ENCODE measurements at places on chromosomes 13 and 19.
A peak's percentile ranks its signal among the peaks of the same experiment; 100 is the strongest.

GRCh38 chr13:75197803-75198202 is 284.2 kb downstream of the TBC1D4 start:
- DNase-seq = no peak

DNA sequence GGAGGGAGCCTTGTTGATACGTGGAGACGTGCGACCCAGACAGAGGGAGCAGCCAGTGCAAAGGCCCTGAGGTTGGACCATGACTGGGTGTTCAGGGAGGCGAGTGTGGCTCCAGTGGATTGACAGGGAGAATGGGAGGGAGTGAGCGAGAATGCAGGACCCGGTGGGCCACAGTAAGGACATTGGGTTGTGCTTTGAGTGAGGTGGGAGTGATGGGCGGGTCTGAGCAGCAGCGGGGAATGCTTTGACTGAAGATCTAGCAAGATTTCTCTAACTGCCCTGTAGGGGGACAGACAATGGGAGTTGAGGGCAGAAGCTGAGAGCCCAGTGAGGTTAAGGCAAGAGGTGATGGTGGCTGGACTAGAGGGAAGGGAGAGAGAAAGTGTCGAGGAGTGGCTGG is 7.7 kb upstream of the NANOS2 start:
- DNase-seq = no peak

GRCh38 chr19:21398851-21399250 is 1.9 kb downstream of the ZNF493 start:
- DNase-seq = no peak

GRCh38 chr13:46321494-46322225 is 65.4 kb downstream of the RUBCNL start:
- peak; percentile 48 for DNase-seq

GRCh38 chr19:41888926-41889325 is 5.9 kb downstream of the ARHGEF1 start:
- DNase-seq = no peak

DNA sequence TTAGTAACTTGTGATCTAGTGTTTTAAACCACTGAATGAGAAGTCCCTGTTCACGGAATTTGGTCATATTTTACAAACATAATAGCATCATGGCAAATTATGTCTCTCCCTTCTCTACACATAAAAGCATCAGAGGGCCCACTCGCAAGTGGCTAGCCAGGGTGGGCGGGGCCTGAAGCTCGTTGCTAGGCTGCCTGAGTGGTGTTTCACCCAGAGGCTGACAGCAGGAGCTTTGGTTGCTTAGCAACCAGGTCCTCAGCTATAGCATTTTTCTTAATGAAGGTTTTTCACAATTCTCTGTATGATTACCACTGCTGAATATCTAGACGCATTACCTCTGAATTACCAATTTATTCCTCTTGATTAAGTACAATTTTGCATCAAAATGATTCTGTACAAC is 126.5 kb downstream of the NALCN start:
- no peak for DNase-seq

DNA sequence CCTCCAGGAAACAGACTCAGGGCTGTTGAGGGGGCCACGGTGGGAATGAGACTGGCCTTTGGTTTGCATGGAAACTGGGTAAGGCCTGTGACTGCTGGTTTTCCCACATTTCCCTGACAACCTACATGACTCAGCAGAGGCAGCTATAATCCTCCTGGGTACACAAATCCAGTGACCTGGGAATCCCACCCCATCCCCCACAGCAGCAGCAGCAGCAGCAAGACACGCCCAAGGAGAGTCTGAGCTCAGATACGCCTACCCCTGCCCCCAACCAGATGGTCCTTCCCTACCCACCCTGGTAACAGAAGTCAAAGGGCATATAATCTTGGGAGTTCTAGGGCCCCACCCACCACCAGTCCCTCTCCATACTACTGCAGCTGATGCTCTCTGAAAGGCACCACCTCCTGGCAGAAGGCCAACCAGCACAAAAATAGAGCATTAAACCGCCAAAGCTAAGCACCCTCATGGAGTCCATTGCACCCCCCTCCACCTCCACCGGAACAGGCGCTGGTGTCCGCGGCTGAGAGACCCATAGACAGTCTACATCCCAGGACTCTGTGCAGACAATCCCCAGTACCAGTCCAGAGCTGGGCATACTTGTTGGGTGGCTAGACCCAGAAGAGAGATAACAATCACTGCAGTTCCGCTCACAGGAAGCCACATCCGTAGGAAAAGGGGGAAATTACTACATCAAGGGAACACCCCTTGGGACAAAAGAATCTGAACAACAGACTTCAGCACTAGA is 237.2 kb upstream of the SPRY2 start:
- no peak for DNase-seq

GRCh38 chr19:58217069-58217481 is 11.6 kb upstream of the ZNF544 start:
- no peak for DNase-seq

DNA sequence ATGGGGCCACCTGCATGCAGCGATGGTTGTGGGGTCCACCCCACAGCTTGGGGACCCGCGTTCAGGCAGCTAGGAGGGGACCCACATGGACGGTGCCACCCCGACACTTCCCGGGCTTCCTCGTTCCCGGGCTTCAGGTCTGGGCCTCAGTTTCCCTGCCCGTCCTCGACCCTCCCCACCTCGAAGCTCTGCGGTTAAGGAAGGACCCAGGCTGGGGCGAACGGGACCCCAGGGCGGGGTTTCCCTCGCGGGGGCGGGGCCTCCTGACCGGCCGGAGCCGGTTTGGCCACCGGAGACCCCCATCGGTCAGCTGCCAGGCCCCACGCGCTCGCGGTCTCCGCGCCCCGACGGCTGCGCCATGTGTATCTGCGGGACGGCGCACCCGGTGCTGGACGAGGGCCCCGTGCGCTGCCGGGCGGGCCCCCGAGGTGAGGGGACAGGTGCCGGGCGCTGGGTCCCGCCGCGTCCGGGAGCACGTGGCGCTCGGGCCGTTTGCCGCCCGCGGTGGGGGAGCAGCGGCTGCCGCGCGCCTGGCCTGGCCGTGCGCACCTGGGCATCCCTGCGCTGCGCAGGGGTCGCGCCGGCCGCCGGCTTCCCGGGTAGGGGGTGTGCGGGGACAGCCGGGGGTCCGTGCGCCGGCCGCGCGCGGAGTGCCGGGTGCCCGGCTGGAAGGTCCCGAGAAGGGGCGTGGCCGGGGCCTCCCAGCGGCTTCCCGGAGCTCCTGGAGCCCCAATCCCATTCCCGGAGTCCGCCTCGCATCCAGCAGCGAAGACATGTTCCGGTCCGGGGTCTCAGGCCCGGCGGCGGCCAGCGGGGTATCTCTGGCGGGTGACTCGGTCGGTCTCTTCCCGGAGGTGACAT is 4.2 kb downstream of the ARHGAP45 start:
- DNase-seq = no peak

DNA sequence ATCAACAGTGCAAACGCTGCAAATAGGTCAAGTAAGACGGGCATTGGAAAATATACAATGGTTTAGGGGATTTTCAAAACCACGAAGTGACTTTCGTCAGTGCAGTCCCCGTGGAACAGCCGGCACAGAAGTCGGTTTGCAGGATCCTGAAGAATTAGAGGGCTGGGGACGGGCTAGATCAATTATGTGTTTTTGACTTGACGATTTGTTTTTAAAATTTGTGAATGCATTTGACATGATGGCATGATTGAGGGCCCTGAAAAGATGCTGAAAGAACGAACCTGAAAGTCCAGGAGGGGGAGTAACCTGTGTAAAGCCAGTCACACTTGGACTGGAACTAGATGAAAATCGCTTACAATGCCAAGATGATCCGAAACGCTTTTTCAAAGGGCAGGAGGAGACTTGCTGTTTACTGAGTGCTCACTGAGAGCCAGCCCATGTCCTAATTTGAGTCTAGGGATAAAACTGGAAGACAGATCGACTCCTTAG is 8.9 kb upstream of the DGKH start:
- no peak for DNase-seq

- DNase-seq = peak; percentile 83
Measured at GRCh38 chr19:52171321-52172169, at the start of gene ZNF836. TSS of gene ZNF836 (minus strand) at chr19:52171621. CDS start at chr19:52168072, 3,549 bp downstream.

DNA sequence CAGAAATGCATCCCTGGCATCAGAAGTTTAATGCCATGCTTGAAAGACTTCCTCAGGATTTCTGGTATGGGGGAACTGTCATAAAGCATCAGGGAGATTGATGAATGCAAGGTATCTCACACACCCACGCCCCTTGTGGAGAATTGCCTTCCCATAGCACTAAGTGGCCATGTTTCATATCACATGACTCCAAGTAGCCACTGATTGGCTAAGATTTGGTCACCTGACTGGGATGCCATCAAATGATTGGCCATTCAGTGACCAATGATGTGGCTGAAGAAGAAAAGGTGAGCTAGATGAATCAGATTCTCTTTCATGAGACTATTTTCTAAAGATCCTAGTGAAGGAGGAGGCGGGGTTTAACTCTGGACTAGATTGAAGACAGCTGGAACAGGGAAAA is 7.3 kb downstream of the KLK8 start:
- no peak for DNase-seq

- no peak for DNase-seq
Measured at GRCh38 chr13:76663592-76664335, 222.4 kb downstream of the KCTD12 start.

DNA sequence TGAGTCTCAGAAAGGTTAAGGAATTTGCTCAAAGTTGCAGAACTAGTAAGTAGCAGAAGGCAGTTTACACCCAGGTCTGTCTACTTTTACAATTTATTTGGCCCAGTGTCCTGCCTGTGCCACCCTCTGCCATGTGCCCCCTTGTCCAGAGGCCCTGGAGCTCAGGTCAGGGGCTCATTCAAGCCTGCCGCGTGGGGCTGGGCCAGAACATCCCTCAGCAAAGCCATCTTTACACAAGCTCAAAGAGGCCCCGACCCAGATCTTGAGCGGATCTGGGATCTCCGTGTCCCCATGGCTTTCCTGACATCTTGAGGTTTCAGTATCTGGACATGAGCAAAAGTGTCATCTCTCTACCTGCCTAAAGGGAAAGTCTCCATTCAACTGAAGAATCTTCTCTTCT is 76.4 kb upstream of the VSTM2B start:
- no peak for DNase-seq

DNA sequence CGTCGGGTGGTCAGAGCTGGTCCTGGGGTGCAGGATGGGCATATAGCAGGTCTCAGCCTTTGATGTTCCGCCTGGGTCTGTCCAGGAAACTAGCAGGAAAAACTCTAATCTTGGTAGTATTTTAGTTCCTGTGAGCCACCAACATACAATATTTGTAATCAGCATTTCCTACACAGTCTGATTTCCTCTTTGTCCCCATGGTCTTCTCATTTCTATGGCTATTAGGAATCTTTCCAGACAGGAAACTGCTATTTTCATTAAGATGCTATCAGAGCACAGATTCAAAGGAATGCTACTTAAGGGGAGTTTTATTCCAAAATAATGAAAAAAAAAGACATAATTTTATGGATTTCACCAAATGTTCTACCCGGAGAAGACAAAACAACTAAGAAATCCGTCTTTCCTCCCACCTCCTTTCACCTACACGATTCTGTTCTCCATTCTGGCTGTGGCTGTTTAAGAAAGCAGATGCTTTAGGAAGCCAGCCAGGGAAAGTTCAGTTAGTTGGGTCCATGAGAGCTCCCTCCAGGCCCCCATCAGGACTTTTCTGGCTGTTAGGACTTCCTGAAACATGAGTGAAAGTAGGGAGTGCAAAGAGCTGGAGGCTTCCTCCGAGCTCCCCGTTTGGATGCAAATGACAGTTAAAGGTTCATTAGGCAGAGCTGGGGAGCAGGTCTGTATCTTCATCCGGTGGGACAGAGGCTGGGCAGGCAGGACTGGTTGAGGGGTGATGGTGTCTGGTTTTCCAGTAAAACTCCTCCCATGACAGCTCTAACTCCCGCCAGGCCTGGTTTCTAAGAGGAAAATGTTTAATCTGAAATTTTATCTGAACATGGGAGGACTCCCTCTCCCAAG is 36.3 kb downstream of the SHISA2 start:
- no peak for DNase-seq

- no peak for DNase-seq
Measured at GRCh38 chr19:38977445-38978325, 2.1 kb upstream of the FBXO17 start.

DNA sequence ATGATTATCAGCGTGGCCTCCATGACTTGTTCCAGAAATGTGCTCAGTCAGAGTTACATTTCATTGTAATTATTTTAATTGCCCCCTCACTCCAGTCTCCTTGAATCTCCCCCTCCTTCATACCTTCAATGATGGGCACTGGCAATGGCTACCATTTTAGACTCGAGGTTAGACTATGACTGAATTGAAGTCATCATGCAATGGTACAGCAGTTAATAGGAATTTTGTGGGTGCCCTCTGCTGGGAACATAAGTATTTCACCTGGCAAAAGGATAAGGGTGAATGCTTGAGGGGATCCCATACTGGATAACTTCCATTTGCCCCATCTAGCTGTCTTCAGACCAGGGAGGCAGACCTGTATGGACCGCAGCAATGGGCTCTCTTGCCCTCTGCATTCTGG is 32.2 kb upstream of the USP12 start:
- DNase-seq = no peak

- no peak for DNase-seq
Measured at GRCh38 chr19:52187407-52187806, 2.4 kb upstream of the PPP2R1A start.

GRCh38 chr19:47729468-47729798 is 15.9 kb upstream of the NOP53 start:
- no peak for DNase-seq

GRCh38 chr19:49983645-49984229 is 22.8 kb upstream of the SIGLEC11 start:
- peak; percentile 90 for DNase-seq

GRCh38 chr19:48342841-48343540 is 17.6 kb downstream of the EMP3 start:
- no peak for DNase-seq

- no peak for DNase-seq
Measured at GRCh38 chr19:14507704-14508542, 10.3 kb downstream of the DNAJB1 start.

DNA sequence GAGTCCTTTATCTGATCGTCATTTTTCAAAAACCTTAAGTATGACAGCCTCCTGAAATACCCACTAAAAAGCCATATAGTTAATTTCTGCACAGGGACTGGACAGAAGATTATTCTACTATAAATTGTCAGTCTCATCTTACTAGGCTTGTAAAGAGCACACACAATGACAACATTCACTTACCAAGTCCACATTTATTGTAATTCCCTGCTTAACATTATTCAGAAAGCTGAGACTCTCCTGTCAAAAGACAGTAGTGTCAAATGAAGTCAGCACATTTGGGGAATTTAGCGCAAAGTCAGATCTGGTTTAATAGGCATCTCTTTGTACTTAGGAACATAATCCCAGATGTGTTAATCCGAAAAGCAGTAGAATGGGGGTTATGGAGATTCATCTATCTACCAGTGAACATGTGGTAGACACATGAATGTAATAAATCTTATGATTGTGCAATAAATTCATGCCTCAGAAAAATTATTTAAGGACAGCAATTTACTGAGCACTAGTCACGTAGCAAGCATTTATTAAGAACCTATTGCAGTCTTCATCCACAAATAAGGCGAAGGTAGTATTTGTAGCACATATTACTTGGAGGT is 224.6 kb upstream of the GPC6 start:
- no peak for DNase-seq

DNA sequence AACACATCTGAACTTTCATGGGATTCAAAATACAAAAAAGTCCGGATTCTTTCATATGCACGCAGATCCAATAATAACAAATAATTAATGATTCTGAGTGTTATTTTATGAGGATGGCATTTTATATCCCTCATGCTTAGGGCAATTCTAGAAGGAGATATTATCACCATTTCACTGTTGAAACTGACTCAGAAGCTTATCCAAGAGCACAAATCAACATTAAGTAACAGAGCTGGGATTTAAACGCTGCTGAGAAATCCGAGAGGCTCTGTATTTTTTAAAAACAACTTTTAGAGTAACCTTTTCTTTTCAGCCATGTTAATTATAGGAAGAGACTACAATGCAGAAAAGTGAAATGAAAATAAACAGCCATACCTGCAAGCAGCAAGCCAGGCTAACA is 30.3 kb downstream of the ATP7B start:
- DNase-seq = no peak
